Aorta (tissue), 5 donors: ENCODE measurements at places on chromosomes 6 and 20. TPM values are rescaled to one million over a fixed set of nuclear protein-coding genes. Genes with fewer than 3 reads are reported as not detected.

Gene HLA-DQB1
- total RNA-seq: 35.9 TPM

Gene MRAP2
- 65.1 TPM for total RNA-seq

Gene RAET1L
- not detected for total RNA-seq

Gene C20orf141
- total RNA-seq: not detected

Gene DUSP15
- 4.7 TPM for total RNA-seq

Gene SIM1
- not detected for total RNA-seq

Gene MYCT1
- 20.1 TPM for total RNA-seq

Gene LRRC73
- 0.39 TPM for total RNA-seq

Gene CCN2
- total RNA-seq: 588 TPM

Gene NOL7
- total RNA-seq: 54.0 TPM
